Temporal lobe (tissue), 4 donors: ENCODE measurements at places on chromosomes 3 and 15. TPM values are rescaled to one million over a fixed set of nuclear protein-coding genes. Genes with fewer than 3 reads are reported as not detected.

NCEH1 gene
- total RNA-seq, result 5.2 TPM

SEMA5B gene
- total RNA-seq, result 17.2 TPM

PXYLP1 gene
- 33.7 TPM for total RNA-seq

VEPH1 gene
- 14.3 TPM for total RNA-seq

MCTP2 gene
- 0.74 TPM for total RNA-seq

ZBTB47 gene
- total RNA-seq, result 14.0 TPM

RGMA gene
- total RNA-seq, result 16.2 TPM

AADACL2 gene
- not detected for total RNA-seq

TTLL13 gene
- total RNA-seq, result under 0.01 TPM

PLSCR2 gene
- not detected for total RNA-seq

MUC4 gene
- under 0.01 TPM for total RNA-seq

SAMMSON gene
- total RNA-seq, result not detected

TRH gene
- total RNA-seq, result 4.4 TPM

ANKUB1 gene
- 0.25 TPM for total RNA-seq

SKIC8 gene
- 39.8 TPM for total RNA-seq

SNUPN gene
- 19.7 TPM for total RNA-seq

LSMEM2 gene
- not detected for total RNA-seq

GOLGA6L7 gene
- not detected for total RNA-seq

SSUH2 gene
- 0.49 TPM for total RNA-seq

MYO5C gene
- total RNA-seq, result 0.98 TPM

ASB14 gene
- not detected for total RNA-seq

GABRA5 gene
- total RNA-seq, result 27.8 TPM

SNX33 gene
- total RNA-seq, result 1.7 TPM

SCAMP5 gene
- total RNA-seq, result 49.2 TPM

TJP1 gene
- 60.0 TPM for total RNA-seq

A4GNT gene
- not detected for total RNA-seq
